ENCODE measurements at places on chromosomes 6 and 20.

DNA sequence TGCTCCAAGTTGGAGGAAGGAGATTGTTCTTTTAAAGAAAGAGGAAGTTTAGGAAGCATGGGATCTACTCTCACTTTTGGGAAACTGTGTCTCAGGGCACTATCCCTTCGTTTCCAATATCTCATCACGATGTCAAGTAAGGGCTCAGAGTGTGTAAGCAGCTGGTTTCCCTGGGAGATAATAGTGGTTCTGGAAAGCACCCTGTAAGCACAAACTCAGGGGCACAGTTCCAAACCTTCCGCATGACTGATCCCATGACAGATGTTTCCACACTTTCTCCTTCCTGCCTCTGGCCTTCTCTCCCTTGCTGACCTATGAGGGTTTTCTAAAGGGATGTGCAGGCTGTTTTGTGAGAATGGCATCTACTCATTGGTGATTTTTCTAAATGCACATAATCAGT lies 33.9 kb downstream of the ADTRP start:
- DNase-seq: no peak

DNA sequence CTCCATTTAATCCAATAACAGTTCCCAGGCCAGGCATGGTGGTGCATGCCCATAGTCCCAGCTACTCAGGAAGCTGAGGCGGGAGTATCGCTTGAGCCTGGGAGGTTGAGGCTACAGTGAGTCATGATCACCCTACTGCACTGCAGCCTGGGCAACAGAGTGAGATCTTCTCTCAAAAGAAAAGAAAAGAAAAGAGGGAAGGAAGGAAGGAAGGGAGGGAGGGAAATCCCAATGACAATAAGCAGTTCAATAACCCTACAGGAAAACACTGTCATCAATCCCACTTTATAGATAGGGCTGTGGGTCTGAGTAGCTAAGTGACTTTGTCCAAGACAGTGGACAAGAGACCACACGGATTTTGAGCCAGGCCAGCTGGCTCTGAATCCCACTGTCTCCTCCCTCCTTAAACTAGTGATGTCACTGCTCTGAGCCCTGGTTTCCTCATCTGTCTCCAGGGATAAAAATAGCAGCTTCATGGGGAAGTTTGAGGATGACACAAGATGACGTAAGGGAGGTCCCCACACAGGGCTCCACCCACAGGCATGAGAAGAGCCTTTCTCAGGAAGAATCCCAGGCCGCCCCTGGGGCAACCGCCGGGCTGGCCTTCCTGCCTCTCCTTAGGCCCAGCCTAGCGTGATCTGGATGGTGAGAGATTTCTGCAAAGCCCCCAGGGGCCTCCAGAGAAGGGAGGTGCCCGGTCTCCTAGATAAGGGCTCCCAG lies 7.2 kb upstream of the TRIB3 start:
- no peak for DNase-seq

DNA sequence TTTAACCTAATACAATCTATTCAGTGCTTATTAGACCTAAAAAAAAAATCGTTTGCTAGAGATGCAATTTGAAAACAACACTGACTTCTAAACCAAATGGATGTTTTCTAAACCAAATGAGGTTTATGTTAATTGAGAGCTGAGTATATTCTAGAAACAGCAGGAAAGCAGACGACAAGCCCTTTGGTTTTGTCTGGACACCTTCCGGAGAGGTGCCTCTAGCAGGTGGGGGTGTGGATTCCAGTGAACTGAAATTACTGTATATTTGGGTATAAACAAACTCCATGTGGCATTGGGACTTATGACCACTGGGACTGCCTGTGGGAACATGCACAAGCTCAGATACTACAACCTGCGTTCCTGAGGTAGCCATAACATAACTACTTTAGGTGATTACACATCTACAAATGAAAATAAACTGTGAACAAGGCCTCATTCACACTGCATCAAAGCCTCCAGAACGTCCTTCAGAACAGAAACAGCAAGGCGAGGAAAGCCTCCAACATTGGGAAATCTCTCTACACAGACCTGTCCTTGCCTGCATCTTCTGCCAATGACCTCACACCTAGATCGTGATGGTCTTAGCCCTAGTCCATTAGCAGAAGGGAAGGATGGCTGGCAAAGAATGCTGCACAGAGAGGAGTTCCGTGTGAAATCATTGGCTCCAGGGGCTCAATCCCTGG lies 206.8 kb upstream of the FOXQ1 start:
- DNase-seq: no peak

GRCh38 chr6:54817236-54817635 lies 29.3 kb upstream of the FAM83B start:
- no peak for DNase-seq

- DNase-seq: no peak
Observed at GRCh38 chr6:101118136-101118396, 236.9 kb upstream of the ASCC3 start.

DNA sequence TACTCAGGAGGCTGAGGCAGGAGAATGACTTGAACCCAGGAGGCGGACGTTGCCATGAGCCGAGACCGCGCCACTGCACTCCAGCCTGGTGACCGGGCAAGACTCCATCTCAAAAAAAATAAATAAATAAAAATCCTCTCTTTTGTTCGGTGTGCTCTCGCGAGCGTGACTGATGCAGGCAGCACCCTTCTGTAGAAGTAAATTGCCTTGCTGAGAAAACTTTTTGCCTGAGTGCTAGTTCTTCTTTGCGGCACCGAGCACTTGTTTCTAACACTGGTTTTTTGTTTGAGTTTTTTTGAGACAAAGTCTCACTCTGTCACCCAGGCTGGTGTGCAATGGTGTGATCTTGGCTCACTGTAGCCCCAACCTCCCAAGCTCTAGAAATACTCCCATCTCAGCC lies 30.5 kb downstream of the PLN start:
- no peak for DNase-seq

GRCh38 chr6:3013486-3013885 lies 13.8 kb downstream of the NQO2 start:
- no peak for DNase-seq

DNA sequence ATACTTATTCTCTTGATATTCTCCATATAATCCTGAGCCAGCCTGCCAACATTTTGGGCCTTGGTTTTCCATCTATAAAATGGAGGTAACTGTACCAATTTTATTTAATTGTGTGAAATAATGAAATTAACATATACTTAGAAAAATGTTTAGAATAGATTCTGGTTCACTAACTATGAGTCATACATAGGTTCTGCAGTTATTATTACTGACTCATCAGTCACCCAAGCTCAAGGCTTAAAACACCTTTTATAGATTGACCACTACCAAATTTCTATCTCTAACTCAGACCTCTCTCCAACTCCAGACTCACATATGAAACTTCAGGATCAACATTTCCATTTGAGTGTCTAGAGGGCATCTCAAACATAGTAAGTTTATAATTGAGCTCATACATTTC lies 1277.2 kb upstream of the GJE1 start:
- no peak for DNase-seq

DNA sequence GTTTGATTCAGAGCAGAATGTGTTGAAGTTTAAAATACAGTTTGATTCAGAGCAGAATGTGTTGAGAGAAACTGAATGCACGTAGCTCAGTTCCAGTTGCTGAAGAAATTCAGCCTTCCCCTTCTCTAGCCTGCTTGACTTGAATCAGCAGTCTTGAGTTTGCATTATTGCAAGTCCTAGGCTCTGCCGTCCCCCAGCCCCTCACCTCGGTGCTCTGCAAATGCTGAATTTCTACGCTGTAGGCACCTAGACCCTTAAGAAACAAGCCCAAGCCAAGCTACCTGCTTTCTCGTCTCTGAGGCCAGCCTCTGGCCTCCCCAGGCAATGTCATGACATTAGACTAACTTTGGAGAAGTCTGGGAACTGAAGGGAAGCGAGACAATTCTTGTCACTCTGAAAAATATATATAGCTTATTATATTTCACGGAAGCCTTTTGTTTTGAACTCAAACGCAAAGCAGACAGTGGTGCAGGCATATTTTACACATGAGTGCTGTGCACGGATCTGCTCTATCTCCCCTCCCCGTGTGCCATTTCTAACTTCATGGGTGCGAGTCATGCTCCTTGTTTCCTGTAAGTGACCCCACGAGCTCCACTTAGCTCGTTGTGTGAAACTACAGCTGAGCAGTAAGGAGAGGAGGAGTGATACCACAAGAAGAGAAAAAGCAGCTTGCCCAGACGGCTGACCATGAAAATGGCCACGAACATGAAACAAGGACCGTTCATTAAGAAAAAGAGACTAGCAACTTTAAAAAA lies 71.4 kb upstream of the DUSP22 start:
- DNase-seq: no peak

DNA sequence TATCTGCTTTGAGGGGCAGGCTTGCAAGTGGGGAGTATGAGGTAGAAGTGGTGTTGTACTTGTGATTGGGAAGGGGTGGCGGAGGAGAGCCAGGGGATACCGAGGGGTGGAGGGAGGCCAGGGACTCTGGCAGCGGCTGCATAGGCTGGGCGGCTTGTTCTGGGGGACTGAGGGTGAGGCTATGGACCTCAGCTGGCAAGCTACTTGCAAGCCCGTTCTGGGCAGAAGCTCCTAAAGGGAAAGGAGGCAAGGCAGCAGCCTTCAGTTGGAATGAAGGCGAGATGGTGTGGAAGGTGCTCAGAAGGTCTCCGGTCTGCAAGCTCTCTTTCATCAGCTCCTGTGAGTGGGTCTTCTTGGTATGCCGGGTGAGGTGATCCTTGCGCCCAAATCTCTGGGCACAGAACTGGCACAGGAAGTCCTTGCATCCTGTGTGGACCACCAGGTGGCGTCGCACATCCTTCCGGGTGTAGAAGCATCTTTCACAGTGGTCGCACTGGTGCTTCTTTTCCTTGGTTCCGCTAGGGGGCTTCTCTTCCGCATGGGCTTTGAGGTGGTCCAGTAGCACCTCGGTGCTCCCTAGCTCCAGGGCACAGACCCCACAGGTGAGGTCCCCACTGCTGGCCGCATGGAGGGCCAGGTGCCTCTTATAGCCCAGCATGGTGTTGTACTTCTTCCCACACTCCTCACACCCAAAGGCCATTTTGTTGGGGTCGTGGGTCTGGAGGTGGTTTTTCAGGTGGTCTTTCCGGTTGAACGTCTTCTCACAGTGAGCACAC lies 66.0 kb downstream of the PLAGL1 start:
- no peak for DNase-seq

DNA sequence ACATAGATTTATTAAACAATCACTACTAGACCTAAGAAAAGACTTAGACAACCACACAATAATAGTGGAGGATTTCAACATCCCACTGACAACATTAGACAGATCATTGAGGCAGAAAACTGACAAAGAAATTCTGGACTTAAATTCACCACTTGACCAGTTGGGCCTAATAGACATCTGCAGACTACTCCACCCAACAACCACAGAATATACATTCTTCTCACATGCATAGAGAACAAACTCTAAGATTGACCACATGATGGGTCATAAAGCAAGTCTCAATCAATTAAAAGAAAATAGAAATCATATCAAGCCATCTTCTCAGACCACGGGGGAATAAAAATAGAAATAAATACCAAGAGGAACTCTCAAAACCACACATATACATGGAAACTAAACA lies 136.7 kb upstream of the ARG1 start:
- DNase-seq: no peak

DNA sequence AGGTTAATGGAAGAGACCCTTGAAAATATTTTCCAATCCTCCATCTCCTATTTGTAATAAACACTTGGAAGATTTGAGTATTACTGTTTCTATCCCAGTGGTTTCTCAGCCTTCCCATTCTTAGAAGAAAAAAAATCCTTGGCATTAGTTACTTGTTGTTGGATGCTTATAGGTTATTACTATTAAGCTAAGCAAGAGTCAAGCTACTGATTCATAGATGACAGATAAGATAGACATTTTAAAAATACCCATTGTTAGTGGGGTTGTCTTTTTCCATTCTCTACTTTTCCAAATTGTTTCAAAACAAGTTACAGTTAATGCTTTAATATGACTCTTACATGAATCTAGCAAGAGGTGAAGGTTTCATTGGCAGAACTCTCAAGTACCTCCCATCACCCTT lies 158.5 kb downstream of the HIVEP2 start:
- DNase-seq: no peak
